Esophagus muscularis mucosa (tissue), 4 donors: ENCODE measurements at places on chromosomes 11 and 22.

GRCh38 chr11:77154381-77155081, 26.5 kb downstream of the MYO7A start:
- no peak for DNase-seq

DNA sequence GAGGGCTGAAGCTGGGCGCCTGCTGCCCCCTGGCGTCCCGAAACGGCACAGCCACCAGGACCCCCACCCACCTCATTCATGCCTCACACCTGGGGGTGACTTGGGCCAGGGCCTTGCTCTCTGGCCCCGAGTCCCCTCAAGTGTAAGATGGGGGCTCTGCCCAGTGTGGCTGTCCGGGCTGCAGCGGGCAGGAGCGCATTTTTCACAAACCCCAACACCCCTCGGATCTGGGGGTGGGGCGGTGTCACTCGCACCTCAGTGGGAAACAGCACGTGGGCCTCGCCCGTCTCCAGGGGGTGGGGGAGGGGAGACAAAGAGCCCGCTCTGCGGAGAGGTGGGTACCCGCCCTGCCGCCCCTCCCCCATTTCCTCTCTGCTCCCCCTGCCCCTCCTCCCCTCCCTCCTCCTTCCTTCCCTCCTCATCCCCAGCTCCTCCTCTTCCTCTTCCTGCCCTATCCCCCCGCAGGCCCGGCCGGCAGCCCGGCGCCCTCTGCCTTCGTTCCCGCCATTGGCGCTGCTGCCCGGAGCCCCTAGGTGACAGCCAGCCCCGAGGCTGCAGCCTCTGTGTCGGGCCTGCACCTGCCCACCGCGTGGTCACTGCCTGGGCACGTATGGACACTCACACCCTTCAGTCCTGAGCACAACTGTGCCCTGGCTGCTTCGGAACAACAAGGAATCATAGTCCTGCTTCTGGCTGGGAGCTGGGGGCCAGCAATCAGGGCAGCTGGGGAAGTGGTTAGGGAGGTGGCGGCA, 6.8 kb upstream of the CDKN1C start:
- no peak for DNase-seq

DNA sequence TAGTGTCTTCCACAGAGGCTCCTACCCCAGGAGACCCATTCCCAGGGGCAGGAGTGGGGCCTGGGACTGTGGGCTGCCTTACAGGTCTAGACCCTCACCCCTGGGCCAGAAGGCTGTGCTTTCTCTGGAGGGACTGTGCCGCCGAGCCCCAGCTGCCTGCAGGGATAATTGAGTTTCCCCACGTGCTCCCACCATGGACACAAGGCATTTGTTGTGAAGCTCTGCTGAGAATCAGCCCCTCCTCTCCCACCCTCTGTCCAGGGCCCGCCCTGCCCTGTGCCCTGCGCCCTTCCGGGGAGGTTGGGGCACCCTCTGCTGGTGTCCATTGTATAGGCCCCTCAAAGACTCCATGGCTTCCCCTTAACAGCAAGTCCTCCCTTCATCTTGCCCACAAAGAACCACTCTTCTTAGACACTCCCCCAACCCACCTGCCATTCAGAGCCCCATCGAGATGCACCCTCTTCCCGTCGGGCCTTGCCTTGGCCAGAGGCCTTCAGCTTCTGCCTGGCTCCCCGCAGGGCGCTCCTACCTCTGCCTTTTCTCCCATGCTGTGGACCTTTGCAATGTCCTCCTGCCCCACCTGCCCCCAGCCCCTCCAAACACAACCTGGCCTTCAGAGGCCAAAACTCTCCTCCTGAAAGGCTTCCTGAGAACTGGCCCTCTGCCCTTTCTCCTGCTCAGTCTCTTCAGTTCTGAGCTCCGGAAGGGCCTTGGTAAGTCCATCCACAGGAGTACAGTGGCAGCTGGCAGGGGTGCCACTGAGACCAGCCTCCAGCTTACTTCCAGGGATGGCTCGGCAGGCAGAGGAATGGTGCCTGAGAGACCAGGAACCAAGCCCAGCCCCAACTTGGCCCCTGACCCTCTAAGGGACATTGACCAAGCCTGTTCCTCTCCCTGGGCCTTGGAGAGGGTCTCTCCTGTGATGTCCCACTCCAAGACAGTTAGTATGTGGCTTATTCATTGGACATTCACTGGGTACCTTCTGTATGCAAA, 22.4 kb downstream of the DUSP8 start:
- DNase-seq, result no peak

GRCh38 chr11:62497132-62497801, 49.3 kb downstream of the AHNAK start:
- DNase-seq, result no peak

DNA sequence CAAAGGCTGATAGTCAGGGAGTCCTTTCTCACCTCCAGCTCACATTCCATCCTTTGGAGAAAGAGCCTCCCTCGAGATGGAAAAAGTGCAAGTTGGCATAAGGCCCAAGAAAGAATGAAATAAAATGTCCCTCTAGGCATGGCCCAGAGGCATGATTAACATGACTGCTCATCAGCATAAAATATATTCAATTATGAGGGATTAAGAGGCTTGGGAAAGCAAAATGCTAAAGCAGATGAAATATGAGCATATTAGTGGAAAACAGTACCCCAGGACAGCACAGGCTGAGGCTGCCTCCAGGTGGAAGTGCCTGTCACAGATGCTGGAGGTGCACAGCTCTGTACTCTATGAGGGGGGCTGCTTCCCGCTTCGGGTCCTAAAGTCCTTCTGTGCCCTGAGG, 347.8 kb upstream of the PLET1 start:
- DNase-seq, result no peak

GRCh38 chr11:71355281-71355680, 92.9 kb downstream of the DHCR7 start:
- DNase-seq, result no peak

DNA sequence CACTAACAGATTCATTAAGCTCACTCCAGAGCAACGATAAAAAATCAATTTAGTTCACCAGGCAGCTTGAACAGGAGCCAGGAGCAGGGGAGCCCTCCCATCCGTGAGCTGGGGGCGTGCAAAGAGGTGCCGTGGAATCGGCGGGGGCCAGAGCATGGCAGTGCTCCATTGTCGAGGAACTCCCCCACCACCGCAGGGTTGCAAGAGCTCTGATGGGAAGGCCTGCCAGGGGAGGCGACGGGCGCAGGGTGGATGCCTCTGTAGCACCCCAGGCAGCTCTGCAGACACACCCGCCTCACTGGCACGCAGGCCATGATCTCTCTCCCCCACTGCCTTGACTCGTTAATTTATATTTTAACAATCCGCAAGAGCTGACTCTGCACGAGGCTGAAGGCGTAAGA, 433.2 kb downstream of the MIAT start:
- no peak for DNase-seq

DNA sequence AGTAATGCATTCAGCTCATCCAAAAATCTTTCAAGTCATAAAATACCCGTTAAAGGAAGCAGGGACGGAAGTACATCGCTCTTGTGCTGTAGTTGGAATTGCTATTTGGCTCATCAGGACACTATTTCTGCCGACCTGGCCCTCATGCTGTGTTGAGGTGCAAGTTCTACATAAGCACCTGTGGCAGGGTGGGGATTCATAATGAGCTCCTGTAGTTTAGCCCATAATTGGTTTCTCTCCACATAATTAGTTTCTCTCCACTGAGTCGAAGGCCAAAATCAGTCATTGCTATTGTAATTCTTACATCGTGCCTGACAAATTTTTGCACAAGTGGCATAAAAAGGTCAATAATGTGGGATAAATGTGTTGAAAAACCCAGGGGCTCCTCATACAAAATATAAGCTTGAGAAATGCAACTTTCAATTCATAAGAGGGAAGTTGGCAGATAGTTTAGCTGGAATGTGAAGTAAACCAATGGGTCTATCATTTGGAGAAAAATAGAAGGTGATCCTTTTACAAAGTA, 14.9 kb upstream of the ISX start:
- DNase-seq, result no peak

- DNase-seq, result no peak
Measured at GRCh38 chr11:119493712-119494111, 70.7 kb upstream of the THY1 start.

DNA sequence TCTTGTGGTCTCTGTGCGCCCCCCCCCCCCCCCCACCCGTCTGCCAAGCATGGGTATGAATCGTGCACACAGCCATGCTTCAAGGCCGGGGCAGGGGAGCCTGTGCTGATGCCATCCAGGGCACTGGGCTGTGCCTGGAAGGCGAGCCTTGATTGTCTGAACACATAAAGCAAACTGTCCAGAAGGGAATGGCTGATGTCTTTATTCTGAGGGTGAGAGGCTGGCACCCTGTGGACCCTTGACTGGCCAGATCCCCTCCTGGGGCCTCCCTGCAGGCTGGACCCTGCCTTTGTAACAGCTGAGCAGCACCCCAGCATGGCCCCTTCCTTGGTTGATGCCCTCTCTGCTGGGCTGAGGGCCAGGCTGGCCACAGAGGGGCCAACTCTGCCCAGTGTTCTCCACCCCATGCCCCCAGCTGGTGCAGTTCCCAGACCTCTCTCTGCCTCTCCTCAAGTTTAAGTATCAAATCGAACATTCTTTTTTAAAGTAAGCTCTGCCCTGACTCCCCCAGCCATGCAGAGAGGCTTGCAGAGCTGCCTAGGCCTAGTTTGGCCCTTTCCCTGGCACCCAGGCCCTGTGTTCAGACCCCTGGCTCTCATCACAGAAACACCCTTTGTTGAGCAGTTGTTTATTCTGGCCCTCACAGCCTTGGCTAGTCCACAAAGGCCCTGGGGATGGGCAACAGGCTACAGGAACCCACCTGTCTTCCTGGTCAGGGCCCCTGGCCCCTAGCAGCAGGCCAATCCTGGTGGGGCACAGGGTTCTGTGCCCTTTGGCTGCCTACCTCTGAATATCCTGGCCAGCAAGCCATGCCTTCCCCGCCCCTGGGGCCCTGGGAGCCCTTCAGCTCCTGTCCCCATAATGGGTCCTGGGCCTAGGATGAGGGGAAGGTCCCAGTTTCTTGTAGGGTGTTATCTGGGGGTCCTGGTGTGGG, 3.9 kb upstream of the RANBP1 start:
- DNase-seq, result no peak

DNA sequence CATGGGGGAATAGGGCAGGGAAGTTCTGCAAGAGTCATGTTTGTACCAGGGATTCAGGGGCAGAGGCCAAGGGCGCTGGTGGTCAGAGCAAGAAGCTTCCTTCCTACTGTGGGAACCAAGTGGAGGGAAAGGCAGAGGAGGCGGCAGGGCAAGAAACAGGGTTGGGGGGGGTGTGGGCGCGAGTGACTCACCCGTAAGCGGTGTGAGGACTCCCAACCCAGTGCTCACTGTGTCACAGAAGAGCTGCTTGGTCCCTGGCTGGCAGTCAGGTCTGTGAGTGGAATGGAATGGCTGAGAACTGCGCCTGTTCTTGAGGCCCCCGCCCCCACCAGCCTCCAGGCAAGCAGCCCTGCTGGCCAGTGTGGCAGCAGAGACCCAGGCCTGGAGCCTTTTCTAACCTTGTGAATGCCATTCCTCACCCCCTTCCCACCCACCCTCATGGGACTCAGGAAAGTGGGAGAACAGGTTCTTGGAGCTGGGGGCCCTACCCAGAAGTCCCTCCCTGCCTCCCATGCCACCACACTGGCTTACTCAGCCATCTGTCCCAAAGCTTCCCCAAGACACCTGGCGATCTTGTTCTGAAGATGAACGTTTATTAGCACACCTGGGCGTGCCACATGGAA, 4.7 kb downstream of the LRRC10B start:
- DNase-seq, result no peak

DNA sequence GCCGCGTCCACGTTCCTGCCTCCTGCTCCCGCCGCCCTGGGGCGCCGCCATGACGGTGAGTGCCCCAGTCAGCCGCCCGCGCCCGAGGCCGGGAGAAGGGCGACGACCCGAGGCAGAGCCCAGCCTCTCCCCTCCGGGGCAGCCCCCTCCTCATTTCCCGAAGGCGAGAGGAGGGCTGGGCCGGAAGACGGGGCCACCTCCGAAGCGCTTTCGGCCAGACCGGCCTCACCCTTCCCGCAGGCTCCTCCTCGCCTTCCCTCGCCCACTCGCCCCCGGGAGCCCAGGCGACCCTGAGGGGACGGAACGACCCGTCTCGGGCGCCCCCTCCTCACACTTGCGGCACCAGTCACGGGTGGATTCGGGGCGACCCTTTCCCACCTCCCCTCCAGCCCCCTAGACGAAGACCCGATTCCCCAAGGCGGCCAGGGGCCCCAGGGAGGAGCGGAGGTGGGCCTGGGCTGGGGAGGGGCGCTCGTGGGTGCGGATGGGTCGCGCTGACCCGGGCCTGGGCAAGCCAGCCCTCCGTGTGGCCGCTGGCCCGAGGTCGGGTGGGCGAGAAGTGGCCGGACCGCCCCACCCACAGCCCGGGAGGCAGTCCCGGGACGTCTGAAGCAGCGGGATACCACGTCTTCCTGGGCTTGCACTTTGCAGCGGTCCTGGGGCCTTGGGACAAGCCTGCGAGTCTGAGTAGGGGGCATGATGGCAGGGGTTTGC, 49.7 kb downstream of the TRIOBP start:
- no peak for DNase-seq

DNA sequence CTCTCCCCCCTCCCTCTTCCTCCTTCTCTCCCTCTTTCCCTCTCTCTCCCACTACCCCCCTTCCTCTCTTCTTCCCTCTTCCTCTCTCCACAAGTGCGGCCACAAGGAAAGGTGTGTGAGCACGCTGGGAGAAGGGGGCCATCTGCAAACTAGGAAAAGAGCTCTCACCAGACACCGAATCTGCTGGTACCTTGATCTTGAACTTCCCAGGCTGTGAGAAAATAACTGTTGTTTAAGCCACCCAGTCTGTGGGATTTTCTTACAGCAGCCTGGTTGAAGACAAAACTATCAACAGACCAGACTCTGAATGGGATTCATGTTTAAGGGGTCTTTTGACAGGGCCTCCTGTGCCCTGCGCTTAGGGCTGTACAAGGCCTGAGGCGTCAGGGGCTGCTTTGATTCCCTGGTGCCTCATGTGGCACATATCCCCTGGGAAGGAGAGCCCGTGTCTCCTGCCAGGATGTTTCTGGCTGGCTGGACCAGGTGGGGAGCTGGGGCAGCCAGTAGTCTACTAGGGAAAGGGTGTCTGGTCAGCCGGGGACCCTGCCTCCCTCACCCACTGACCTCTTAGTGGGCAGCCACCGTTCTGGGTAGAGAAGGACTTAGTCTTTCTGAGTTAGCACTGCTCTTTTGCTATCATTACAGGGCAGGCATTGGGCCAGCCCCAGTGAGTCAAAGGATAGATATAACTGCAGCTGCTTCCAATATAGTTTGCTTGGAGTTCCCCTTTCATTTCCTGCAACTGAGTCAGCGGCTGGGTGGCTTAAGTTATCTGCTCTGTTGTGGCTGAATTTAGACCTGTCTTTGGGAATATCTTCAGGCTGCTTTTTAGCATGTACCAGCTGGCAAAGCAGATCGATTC, 6.2 kb downstream of the PANX1 start:
- no peak for DNase-seq

DNA sequence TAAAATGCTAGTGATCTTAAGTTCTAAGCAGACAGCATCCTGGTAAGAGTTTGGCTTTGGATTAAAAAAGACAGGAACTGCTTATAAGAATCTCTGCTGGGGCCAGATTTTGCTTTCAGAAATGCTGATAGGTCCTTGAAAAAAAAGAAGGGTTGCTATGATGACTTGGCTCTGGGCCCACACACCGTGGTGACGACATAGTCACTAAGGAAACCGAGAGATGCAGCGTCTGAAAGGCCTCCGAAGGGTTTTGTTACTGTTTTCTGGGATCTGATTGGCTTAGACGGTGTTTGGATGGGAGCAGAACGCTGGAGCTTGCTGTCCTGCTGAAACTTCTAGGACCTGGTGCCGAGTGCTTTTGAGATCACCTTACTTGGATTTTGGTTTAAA, 8.4 kb downstream of the FAM118A start:
- DNase-seq, result peak; percentile 97

- DNase-seq, result peak; percentile 88
Measured at GRCh38 chr11:2586793-2587131, 113.0 kb downstream of the KCNQ1OT1 start.

- no peak for DNase-seq
Measured at GRCh38 chr11:125343718-125344131, 152.3 kb downstream of the FEZ1 start.
